Suprapubic skin (tissue), 4 donors: ENCODE measurements at places on chromosomes 2 and 18. TPM values are rescaled to one million over a fixed set of nuclear protein-coding genes. Genes with fewer than 3 reads are reported as not detected.

The SLC16A14 gene
- total RNA-seq: 18.2 TPM

DNA sequence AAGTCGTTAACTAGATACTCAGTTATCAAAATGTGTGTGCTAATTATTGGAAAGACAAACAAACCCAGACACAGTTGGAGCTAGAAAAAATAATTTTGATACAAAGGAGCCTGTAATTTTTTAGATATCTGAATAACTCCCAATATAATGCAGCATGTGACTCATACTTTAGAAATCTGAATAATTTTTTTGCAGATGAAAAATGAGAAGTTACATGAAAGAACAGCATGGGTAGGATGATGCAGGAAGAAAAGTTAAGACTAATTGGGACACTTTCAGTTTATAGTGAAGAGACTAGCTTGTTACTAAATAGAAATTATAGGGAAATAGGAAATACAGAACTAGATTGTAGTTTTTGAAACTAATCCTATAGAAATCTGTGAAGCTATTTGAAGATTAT is 945.8 kb downstream of the CBLN2 start:
- DNase-seq: no peak

The IGFBP5 gene
- total RNA-seq: 424 TPM

The UGT1A3 gene
- not detected for total RNA-seq

The KIF5C gene
- total RNA-seq: 1.6 TPM

DNA sequence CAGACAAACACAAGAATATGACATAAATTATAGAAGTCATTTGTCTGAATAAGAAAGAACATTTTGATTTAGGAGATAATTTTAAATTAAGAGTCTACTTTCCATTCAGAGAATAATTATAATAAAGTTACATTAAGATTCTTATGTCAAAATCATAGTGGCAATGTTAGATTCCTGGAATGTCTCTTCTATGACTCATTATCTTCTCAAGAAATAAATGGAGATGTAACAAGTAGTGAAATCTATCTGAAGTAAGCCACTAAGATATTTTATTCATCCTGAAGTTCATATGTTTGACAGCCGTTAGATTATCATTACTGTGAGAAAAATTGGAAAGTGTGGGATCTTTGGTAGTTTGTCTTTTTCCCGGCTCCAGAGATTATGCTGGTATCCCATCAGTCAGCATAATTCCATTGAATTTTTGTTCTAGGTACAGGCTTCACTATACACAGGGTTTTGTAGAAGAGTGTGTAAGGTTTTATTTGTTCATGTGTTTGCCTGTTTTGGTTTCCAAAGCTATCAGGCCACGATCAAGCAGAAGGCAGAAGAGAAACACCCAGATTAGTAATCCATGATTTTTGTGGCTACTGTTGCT is 1246.6 kb upstream of the LRRTM1 start:
- DNase-seq: no peak

The POTEC gene
- not detected for total RNA-seq

The ASPRV1 gene
- total RNA-seq: 805 TPM

DNA sequence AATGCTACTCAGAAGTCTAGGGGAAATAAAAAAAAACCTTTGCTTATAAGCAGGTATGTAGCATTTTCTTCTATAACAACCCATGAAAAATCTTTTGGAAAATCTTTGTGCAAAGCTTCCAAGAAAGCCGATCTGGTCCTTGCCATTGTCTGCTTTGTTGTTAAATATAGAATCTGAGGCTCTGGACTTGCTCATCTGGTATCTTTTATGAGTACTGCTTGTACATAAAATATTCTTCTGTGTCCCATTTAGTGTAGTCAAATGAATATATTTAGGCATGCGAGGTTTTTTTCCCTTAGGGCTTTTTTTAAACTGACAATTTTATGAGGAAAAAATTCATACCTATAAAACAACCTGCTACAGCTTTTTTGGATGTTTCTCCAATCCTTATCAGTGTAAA is 45.0 kb upstream of the RMND5A start:
- no peak for DNase-seq

The KCNJ13 gene
- 2.5 TPM for total RNA-seq

DNA sequence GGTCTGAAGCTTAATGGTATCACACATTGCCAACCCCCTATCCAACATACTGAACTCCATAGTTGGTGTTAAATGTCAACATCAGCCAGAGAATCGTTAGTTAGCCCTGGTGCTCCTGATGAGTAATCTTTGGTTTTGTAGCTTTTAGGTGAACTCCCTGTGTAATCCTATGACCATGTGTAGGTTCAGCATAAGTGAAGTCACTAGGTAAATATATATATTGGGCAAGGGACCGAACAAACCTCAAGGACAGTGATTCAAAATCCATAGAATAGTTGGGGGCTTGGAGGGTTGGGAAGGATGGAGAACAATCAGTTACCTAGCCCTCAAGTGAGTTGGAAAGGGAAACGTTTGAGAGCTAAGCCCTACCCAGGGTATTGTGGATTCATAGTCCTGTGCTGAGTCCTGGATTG is 16.0 kb upstream of the AP1S3 start:
- DNase-seq: no peak

- DNase-seq: no peak
Measured at GRCh38 chr18:29556070-29556469, 1379.1 kb upstream of the CDH2 start.

- DNase-seq: no peak
Measured at GRCh38 chr2:5540856-5541255, 151.3 kb upstream of the SOX11 start.

The PPM1G gene
- 37.4 TPM for total RNA-seq

- DNase-seq: no peak
Measured at GRCh38 chr2:119697290-119698020, 18.5 kb downstream of the TMEM177 start.

DNA sequence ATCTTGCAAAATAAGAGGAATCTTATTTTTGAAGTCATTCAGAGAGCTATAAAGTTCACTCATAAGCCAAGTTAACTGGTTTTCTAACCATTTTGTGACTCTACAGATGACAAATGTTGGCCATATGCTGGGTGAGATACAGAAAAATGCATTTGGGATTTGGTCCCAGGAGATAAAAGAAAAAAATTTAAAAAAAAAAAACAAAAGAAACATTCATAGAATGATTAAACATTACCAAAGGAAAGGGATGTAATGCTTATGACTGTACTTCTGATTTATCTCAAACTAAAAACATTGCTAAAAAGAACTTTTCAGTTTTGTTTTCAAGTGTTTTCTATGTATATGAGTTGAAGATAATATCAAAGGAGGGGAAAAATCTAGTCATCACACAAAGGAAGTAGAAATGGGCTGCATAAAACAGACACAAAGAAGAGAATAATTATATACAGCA is 43.1 kb downstream of the PELI1 start:
- DNase-seq: no peak

DNA sequence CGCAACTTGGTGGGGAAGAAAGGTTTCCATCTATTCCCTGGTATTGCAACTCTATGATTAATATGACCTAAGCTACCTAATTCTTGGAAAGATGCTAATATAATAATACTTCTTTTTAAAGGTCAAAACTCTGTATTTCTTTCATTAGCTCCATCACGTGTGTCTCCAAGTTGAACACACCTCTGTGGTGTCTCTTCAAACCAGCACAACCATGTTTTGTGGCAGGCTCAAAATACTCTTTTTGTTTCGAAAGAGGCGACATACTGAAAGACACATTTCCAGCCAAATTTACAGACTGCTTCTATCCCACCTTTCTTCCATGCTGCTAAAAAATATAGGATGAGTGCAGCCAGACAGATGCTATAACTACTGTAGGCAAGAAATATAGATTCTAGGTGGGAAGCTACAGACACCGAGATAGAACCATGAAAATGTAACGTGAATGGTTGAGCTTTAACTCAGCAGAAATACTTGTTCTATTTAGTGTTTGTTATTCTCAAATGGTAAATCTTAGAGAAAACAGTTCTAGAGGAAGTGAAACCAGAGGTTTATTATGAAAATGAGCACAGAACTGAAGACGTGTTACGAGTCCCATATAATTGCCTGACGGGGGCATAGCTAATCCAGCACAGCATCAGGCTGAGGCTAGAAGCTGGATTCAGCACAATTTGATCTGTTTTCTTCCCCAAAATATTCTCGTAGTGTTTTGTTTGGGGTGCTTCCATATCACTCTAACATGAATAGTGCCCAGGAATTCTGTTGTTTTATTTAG is 991.5 kb upstream of the FANCL start:
- DNase-seq: no peak

DNA sequence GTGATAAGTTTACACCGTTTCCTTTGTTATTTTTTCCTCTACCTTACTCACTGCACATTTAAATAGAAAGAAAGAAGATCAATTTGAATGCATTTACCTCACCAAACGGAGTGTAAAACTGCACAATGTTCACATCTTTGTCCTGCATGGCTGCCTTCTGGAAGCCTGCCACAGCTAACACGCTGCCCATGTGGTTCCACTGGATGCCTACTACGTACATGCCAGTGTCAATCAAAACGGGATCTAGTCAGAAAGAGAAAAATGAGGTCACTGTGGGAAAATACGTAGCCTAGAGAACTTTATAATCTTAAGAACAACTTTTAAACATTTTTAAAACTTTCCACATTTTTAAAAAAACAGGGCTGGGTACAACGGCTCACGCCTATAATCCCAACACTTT is 16.4 kb downstream of the WDR35 start:
- DNase-seq: no peak

The CCDC141 gene
- 0.42 TPM for total RNA-seq

- DNase-seq: no peak
Measured at GRCh38 chr2:60872510-60872928, 8.9 kb upstream of the REL start.

The RGPD3 gene
- total RNA-seq: 2.1 TPM

The ARHGEF4 gene
- total RNA-seq: 140 TPM

DNA sequence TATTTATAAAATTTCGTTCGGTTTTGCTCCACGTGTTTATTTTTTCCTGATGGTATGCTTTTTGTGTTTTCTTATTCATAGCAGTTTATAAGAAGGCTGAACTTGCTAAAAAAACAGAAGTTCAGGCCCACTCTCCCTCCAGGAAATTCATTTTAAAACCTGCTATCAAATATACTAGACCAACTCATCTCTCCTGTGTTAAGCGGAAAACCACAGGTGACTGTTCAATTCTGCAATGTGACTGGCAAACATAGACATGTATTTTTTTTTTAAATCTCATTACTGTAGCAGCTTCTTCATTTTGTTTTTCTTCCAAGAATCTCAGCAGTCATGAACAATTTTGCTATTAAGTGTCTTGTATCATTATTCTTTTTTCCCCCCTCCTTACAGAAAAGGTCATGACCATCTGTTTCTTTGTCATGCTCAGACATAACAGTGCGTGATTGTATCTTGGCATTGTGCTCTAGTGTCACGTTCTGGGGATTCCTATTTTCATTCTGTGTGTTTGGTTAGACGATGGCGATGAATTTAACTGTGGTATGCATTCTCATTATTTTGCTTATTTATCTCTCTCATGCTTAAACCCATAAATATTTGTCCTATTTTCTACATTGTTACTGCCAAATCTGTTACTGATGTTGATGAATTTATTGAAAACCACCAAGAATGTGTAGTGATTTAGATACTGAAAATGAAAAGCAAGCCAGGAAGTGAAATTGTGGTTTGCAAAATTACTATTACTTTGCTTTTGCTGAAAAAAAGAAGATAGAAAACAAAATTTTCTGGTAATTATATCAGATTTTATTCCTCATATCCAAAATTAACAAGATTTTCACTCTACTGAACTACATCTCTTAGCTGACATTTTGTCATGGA is 74.6 kb upstream of the UNC80 start:
- DNase-seq: no peak

The SLC5A7 gene
- not detected for total RNA-seq

DNA sequence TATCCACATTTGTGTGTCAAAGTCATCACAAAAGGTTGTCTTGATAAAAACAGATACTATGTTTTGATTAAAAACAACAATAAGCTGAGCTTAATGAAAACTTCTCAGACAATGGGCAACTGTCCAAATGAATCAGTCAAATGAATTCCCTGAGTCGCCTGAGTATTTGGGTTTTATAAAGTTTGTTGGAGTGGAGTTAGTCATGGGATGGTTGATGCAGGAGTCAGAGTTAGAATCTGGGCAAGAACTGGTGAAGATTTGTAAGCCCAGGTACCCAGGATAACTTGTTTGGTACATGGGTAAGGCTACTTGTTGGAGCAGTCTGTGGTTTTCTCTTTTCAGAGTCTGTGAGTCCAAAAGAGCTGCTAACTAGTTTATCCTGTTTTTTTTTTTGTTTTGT is 34.4 kb upstream of the RAPGEF4 start:
- DNase-seq: no peak

The DIPK1C gene
- total RNA-seq: 4.1 TPM

- DNase-seq: no peak
Measured at GRCh38 chr2:71466301-71467179, 13.2 kb downstream of the DYSF start.

DNA sequence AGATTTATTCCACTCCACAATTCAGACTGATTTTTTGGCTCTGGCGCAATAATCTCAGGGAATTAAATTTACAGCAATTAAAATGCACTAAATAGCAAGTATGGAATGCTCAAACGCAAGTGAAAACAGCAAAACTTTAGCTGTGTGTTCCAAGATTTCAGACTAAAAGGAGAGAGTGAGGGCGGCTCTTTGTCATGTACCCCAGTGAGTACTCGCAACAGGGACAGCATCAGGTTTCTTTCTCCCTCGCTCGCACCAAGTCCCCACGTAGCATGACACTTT is 1.1 kb downstream of the ROCK2 start:
- no peak for DNase-seq

- DNase-seq: no peak
Measured at GRCh38 chr2:144996225-144996795, 476.4 kb upstream of the ZEB2 start.
